Kasumi-1 (cell line): ENCODE measurements at places on chromosomes 1 and 21.

DNA sequence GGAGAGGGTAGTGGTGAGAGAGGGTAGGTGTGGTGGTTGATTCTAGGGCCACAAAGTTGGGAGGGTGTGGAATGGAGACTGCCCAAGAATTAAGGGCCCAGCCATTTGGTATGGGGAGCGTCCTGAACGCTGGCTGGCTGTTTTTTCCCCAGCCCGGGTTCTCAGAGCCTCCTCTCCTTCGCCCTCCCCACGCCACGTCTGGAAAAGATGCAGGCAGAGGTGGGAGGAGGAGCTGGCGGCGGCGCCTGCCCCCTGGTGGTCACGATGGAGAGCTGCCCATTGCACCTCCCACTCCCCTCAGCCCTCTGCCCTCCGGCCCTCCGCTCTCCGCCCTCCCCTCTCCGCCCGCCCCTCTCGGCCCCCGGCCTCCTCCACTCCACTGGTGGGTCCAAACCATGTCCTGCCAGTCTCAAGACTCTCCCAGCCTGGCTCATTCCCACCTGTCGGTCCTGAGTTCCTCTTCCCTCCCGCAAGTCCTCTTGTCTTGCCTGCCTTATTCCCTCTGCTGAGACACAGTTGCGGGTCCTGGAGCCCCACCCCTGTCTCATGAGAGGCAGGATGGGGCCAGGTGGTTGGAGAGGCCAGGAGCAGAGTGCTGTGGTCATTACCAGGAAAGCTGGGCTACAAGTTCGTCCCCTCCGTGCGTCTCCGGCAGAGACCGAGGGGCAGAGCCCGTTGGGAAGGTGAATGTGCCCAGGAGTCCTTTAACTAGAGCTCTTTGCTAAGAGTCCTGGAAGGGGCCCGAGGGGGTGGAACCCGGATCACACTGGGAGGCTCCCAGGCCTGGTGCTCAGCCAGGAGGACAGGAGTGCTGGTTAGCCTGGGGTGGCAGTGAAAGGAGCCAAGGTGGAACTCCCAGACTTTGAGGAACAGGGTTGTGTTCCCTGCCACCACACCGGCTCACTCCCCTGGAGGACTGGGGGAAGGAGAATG, 22.6 kb downstream of the ETNK2 start:
- peak; percentile 70 for DNase-seq

DNA sequence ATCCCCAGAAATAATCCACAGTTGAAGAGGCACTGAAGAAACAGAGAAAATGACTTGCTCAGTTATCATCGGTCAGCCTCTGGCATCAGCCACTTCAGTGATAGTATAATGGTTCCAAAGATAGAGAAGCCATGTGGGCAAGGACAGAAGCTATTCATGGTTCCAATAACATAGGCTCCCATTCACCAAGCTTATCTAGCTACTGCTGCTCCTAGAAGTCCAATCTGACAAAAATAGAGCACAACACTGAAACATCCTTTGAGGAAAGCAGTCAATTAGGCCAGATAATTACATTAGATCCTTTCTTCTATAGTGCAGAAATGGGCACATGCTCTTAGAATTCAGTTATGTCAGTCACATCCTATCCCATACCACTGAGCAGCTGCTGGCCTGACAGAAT, 33.5 kb upstream of the CRB1 start:
- no peak for DNase-seq

DNA sequence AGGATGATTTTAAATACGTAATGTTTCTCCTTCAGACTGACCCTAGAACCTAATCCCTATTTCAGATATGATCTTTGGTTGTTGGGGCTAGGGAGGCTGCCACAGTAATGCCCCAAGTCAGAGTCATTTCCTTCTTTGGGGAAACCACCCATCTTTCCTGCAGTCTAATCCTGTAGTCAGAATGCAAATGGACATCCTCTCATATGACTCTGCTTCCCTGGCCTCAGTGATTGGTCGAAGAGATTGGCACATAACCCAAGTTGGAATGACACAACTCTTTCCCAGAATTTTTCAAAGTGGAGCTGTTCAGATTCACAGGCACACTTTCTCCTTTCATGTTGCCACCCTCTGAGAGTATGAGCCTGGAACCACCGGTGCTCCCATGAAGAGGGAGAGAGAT, 58.8 kb upstream of the ZNF644 start:
- DNase-seq, result no peak

DNA sequence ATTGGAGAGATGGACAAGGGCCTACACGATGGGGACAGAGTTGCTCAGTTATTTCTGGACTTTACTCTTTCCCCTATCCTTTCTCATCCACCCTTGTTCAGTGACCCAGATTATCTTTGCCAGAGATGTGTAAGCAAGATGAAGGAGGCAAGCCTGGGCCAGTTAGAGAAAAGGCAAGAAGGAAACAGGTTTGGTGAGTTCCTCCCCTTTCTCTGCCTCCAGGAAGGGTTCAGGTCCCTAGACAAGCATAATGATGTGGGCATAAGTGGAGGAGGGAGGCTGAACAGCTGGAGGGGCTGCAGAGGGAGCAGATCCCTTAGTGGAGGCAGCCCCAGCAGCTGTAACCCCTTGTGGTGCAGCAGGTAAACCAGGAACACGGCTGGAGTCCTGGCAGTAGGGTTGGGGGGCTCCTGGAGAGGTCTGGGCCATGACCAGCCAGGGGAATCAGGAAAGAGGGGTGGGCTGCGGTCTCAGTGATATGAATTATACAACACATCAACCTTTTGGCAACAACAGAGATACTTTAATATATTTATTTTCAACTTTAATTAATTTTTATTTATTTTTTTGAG, 9.2 kb upstream of the CDC42 start:
- DNase-seq, result no peak

DNA sequence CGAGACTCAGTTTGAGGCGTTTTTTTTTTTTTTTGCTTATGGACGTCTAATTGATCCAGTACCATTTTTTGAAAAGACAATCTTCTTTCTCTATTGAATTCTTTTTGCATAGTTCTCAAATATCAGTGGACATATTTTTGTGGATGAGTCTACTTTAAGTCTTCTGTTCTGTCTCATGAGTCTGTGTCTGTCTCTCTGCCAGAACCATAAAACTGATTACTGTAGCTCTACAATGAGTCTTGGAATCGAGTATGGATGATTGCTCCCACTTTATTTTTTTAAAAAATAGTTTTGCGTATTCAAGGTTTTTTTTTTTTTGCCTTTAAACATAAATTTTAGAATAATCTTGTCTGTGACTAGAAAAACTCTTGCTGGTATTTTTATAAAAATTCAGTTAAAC, 323.5 kb downstream of the ZNF326 start:
- no peak for DNase-seq

GRCh38 chr1:170932236-170932635, 3.1 kb upstream of the MROH9 start:
- no peak for DNase-seq

DNA sequence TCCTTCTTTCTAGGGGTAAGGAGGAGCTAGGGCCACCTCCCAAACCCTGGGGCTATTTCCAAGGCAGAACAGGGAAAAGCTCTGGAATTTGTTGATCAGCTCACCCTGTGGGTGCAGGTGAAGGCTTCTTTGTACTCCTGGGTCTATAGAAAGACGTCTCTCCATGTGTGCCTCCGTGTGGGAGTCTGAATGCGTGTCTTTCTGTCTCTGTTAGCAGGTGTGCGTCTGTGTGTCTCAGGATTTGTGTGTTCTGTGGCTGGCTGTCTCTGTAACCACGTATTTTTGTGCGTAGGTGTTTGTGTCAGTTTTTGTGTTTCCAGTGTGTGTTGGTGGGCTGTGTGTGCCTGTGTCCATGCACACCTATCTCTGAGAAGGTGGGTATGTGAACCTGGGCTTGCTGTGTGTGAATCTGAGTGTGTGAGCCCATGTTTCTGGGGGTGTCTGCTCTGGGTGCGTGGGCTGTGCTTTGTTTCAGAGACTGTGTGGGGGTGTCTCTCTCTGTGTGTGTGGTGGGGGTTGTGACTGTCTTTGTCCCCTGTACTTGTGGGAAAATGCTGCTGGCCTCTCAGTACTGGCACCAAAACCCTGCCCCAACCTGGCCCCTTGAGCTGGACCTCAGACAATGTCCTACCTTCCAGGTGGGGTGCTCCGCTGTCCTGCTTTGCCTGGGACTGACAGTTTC, 12.7 kb upstream of the ETV3L start:
- no peak for DNase-seq

GRCh38 chr1:182598296-182598695, 5.9 kb downstream of the RGS16 start:
- no peak for DNase-seq

- peak; percentile 86 for DNase-seq
These were observed 53.8 kb downstream of the PLPP3 start for GRCh38 chr1:56525489-56526041.

DNA sequence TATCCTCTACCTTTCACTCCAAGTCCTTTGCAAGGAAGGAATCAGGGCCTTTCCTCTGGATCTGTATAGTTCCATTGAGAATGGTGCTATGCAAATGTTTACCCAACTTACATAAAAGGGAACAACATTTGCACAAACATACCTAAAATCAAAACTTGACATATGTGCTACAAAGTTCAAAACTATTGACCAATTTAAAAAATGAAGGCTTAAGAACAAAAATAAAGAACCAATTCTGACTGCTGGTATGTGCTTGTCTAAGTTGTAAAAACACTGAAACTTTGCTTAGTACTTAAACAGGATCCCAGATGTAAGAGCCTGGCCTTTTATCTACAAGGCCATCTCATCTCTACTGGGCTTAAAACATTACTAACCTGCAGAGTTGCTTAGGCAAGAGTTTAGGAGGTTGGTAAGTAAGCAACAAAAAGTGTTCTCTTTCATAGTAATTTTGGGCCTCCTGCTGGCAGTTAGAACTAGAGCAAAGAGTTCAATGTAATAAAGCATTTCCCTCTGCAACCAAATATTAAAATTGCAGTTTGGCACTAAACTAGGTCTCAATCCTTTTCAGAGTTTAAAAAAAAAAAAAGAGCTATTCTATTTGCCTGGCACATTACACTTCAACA, 2.0 kb downstream of the SCMH1 start:
- peak; percentile 66 for DNase-seq

DNA sequence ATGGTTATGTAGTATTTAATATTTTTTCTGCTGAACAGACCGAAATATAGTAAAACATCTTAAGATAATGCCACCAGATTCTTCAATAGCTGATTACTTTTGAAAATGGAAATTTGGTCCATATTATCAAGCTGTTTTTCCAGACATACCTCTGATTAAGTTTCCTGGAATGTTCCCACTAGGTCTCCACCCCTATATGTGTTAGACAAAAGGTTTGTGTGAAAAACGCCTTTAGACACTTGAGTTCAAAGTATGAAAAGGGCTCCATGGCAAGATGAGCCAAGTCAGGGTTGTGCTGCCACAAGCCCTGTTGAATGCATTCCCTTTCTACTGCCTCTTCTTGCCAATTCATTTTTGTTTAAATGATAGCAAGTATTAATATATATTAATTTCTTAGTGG, 52.7 kb downstream of the ZBTB17 start:
- no peak for DNase-seq

DNA sequence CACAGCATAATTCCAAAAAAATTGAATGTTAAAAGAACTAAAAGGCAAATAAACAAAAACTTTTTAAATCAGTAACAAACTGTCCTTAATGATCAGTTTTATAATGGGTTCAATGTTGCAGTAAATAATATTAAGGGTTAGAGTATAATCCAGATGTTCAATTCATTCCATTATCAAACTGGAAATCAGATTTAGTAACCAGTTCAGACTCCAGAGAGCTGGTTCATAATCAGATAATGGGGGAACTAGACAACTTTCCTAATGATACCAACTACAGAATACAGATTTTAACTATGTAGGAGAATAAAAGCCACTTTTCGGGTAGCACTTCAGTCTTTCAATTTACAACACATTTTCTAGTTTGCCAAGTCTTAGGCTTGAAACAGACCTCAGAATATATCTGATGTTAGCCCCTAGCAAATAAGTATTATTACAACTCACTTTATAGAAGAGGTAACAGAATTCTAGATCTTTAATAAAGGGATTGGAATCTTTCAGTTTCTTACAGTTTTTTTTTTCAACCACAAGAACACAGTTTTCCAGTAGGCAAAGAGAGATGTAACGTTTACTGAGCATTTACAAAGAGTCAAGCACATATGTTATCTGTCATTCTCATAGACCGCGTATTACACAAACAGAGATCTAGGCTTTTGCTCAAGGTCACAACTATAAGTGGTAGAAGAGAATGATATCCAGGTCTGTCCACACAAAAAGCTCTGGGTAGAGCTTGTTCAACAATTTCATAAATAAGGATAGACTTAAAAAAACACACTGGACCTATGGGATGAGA, 1.9 kb upstream of the DCAF6 start:
- peak; percentile 45 for DNase-seq

- peak; percentile 74 for DNase-seq
These were observed 29.2 kb upstream of the OR2B11 start for GRCh38 chr1:247487057-247487456.

GRCh38 chr1:91901231-91901630, 15.3 kb upstream of the TGFBR3 start:
- no peak for DNase-seq

DNA sequence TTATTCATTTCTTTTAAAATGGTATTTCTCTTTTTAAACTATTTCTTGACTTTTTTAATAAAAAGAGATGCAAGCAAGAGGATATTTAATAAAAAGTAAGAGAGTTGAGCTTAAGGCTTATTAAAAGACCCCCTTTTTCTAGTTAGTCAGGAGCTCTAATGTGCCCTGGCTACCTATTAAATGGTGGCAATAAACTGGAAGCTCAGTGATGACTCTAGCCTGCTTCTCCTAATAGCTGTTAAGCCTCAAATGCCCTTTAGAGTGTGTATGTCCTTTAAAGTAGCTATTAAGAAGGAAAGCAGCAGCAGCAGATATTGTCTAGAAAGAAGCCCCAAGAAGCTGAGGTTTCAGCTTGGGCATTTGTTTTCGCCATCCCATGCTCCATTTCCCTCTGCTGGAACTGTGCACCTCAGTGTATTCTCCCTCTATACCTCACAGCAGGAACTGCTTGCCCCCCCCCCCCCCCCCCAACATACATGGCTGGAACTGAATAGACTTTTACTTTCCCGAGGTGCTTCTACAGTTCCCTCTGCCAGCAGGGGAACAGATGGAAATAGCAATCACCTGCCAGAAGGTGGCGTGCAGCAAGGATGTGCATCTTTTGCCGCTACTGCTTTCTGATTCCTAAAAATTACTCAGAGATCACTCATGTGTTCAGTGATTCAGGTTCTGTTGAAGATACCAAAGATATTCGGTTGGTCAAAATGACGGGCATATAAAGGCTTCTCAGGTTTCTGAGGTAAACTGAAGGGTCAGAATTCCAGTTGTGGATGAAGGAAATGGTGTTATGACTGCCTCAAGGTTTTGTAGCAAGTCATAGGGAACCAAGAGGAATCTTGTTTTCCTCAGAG, 2.5 kb downstream of the RGS4 start:
- DNase-seq, result peak; percentile 37

- no peak for DNase-seq
These were observed 7.0 kb upstream of the ANGPTL1 start for GRCh38 chr1:178877896-178878295.

DNA sequence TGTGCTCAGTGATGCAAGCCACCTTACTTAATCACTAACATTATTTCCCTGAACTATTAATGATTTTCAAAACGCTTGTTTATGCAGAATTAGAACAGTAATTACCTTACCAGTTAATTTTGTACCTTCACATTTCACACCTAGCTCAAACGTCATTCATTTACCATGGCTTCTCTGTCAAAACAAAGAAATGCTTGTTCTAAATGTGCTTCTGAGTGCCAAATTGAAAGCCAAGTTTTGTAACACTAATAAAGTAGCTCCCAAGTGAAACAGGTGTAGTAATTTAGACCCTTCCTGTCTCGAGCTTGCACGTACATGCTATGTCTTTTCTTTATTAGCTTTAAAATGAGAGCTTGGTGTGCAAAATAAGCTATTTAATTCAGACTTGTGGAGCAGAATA, 533.7 kb upstream of the PKN2 start:
- DNase-seq, result no peak
